WERI-Rb-1 (cell line): ENCODE measurements at places on chromosomes 2 and 18.

DNA sequence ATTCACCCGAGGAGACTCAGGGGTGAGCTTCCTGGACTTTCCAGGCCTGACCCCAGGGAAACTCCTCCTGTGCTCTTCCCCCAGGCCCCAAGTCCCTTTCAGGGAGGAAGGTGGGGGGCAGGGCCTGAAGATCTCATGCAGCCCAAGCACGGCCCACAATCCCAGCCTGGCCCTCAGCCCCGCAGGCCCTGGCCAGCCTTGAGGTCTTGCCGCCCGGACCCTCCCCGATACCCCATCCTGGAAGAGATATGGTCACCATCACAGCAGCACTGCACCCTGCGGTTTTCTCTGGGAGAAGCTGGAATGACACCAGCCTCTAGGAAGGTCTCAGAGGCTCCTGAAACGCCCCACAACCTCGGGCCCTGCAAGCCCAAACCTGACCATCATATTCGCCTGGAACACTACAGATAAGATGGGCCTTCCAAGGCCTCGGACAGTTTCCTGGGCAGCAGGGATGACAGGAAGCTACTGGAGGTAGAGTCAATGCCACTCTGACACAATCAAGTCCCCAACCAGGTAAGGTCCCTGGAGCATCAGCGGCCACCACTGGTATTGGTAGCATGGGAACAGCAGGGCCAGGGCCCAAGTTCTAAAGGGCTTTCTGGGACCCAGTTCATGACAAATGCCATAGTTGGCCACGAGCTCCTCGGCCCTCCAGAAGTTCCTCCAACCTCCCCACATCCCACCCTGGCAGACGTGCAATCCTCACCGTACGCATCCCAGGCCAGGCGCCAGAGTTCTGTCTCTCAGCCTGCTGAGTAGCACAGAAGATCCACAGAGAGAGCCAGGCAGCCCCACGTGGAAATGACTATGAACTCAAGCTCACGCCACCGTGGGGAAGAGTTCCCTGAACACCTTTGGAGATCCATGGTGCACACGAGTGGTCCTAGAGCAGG, 8.6 kb downstream of the SDC1 start:
- DNase-seq, result no peak

GRCh38 chr18:32469691-32470459, 807 bp downstream of the GAREM1 start:
- DNase-seq, result peak; percentile 17

- peak; percentile 69 for DNase-seq
Measured at GRCh38 chr2:231709981-231710798, 1.9 kb downstream of the PTMA start.

DNA sequence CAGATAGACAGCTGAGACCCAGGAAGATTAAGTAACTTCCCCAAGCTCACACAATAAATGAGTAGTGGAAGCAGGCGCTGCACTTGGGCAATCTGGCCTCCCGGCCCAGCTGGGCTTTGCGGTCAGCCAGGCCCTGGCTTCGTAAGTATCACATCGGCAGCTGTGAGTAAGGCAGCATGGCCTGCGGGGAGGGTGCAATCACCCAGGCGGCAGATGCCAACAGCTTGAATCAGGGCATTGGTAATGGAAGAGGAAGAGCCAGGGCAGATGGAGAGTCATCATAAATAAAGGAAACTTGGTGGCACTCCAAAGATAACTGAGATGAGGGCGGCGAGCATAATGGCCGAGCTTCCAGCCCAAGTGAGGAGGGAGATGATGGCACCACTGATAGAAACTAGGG, 217.9 kb upstream of the PID1 start:
- no peak for DNase-seq

DNA sequence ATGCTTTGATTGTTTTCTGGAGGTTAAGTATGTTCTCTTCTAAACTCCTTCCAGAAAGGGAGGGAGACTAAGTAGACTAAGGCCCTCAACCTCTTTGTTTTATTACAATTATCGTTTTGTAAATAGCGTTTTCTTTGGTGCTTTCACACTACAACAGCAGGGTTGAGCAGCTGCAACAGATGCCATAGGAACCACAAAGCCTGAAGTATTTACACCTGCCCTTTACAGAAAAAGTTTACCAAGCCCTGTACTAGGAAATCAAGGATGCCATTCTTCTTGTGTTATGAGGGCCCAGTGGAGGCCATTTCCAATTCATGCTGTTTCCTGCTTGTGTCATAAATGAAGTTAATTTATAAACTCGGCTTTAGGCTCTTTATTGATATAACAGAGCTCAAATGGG, 914.8 kb downstream of the DCDC2C start:
- DNase-seq, result no peak

GRCh38 chr2:74008761-74009395, 24.2 kb downstream of the TET3 start:
- DNase-seq, result peak; percentile 83
